ENCODE measurements at places on chromosomes 13 and 19.

GRCh38 chr19:28196961-28197360 is 1016.0 kb downstream of the UQCRFS1 start:
- no peak for DNase-seq

DNA sequence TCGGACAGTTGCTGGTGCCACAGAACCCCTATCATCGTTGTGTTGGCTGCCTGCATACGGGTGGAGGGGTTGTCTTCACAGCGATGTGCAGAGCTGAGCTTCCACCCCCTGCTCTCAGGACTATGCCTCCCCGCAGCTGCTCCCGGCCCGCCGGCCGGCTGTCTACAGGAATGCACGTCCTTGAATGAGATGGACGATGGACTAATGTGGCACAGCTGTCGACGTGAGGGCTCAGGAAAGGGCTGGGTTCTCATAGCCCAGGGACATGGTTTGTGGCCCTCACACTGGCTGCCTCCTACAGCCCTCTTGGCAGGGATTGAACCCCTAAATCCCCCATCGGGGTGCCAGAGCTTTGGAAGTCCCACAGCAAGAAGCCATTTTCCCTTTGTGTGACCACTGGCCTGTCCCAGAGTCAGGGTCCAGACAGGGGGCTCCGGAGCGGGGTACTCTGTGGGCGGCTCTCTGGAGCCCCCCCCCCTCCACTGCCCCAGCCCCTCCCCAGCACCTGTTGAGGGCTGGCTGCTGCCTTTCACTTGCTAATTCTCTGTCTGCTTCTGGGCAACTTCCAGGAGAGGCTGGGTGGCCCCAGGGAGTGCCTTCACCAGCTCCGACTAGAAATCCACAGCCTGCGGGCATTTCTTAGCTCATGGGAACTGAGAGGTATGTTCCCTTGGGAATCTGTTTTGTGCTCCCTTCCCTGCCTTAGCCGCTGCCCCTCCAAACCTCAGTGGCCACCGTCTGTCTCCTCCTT is 40.2 kb downstream of the TSSK6 start:
- no peak for DNase-seq

DNA sequence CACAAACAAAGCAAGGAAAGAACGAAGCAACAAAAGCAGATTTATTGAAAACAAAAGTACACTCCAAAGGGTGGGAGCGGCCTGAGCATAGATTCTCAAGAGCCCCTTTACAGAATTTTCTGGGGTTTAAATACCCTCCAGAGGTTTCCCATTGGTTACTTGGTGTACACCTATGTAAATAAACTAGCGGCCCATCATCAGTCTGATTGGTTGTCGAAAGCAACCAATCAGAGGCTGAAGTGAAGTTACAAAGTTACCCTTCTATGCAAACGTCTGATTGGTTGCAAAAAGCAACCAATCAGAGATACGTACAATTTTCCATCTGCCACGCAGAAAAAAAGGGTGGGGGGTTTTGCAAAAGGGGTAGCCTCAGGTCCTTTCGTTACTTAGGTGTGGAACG is 96.3 kb upstream of the UBAC2 start:
- no peak for DNase-seq

- peak; percentile 14 for DNase-seq
These were observed 517 bp downstream of the GTF2F1 start for GRCh38 chr19:6392221-6393073.

GRCh38 chr13:94181461-94182107 is 297.9 kb downstream of the DCT start:
- no peak for DNase-seq

DNA sequence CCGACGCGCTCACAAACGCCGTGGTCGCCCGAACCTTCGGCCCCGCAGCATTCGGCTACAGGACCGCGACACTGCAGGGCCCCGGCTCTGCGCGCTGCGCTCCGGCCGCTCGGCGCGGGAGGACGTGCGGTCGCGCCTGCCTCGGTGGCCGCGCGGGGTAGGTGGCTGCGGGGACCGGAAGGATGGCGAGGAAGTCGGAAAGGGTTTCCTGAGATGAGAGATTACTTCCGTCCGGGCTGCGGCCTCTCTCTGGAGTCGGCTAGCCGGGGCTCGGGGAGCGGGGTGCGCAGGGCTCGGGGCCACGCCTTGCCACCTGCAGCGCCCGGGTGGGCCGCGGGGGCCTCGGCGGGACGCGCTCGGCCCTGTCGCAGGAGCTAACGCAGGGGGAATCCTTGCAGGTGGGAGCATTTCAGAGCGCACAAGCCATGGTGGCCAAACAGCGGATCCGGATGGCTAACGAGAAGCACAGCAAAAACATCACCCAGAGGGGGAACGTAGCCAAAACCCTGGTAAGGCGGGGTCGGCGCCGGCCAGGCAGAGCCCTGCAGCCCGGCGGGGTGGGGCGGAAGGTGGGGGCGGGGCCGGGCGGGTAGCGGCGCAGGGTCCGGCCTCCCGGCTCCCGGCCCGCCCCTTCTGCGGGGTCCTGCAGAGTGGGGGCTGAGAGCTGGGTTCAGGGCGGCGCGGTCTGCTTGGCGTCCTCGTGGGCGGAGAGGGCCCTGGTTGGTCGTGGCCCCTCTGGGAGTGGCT is at the start of gene SERP2:
TSS of gene SERP2 (plus strand) at position 224 of the 747 bp plus-strand sequence. CDS start at position 426, 202 bp downstream.
- peak; percentile 45 for DNase-seq

- no peak for DNase-seq
These were observed 45.1 kb downstream of the EPSTI1 start for GRCh38 chr13:42946927-42947326.
